Pancreas (tissue), 10 donors: ENCODE measurements at places on chromosomes 6 and 20.

GRCh38 chr6:142846459-142846831, 98.5 kb downstream of the HIVEP2 start:
- peak overlapping the region; percentile 9 for H3K4me3 ChIP-seq
- no peak for DNase-seq
- H3K4me1 ChIP-seq = peaks cover 16% of the 10 kb centered on the region
- H3K27me3 ChIP-seq = no peaks in the 10 kb centered on the region

GRCh38 chr6:76814496-76815458, 648.5 kb downstream of the HTR1B start:
- no peaks in the 10 kb centered on the region for H3K4me1 ChIP-seq
- no peaks in the 10 kb centered on the region for H3K27me3 ChIP-seq
- DNase-seq = no peak

DNA sequence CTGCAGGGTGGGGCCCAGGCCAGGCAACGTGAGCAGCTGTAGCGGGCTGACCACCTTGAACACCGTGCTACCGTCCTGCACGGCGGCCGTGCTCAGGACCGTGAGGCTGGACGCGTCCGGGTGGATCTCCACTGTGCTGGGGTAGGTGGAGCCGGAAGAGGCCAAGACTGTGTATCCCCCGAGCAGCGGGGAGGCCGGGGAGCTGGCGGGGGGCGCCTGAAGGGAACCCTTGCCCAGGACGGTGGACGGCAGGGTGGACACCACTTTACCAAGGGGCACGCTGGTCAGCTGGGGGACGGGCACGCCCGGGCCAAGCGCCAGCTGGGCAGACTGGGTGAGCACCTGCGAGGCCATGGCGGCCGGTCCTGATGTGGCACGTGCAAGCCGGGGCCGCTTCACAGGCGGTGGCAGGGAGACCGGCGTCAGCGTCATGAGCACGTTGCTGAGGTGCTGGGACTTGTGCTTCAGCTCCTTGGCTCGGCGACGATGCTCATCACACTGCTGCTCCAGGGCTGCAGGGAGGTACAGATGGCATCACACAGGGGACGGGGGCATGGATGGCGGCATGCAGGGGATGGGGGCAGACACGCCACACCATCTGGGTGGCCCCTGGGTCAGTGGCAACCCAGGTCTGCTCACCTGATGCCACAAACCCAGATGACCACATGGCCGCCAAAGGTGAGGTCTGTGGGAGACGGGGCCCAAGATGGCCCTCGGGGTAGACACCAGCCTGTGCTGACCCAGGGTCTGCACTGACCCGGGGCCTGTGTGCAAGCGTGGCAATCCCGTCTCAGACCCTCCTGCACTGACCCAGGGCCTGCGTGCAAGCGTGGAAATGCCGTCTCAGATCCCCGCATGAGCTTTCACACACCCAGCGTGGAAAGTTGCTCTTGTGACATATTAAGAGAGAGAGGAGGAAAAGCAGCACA, 16.4 kb upstream of the HELZ2 start:
- peaks cover 3% of the 10 kb centered on the region for H3K36me3 ChIP-seq
- no peaks in the 10 kb centered on the region for H3K4me1 ChIP-seq
- no peak overlapping the region for H3K27ac ChIP-seq
- H3K27me3 ChIP-seq = no peaks in the 10 kb centered on the region

DNA sequence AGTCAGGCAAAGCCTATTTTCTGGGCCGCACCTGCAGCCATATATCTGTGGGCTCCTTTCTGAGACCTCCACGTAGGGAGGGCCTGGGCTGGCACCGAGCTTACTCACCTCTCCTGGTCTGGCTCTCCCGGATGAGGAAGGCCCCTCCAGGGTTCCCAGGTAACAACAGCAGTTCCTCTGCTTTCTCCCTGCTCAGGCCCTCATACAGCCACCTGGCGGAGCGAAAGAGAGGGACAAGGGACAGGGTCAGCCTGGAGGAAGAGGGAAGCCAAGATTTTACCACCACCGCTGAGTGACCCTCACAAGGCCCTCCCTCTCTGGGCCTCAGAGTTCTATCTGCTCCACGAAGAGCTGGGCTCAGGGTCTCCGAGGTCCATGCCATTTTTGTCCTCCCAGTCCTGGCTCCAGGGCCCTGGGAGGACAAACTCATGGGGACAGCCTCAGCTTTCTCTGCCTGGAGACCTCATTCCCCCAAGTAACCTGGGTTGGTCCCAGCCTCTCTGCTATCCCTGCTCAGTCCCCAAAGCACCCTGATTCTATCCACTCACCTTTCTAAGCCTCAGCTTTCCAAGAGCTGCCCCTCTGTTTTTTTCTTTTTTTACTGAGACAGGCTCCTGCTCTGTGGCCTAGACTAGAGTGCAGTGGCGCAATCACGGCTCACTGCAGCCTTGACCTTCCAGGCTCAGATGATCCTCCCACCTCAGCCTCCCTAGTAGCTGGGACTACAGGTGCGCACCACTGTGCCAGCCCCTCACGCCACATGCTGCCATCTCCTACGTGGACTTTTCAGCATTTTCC, 13.3 kb downstream of the SLA2 start:
- H3K36me3 ChIP-seq = no peaks in the 10 kb centered on the region
- no peaks in the 10 kb centered on the region for H3K4me1 ChIP-seq
- no peak overlapping the region for H3K27ac ChIP-seq
- H3K4me3 ChIP-seq = no peak overlapping the region

DNA sequence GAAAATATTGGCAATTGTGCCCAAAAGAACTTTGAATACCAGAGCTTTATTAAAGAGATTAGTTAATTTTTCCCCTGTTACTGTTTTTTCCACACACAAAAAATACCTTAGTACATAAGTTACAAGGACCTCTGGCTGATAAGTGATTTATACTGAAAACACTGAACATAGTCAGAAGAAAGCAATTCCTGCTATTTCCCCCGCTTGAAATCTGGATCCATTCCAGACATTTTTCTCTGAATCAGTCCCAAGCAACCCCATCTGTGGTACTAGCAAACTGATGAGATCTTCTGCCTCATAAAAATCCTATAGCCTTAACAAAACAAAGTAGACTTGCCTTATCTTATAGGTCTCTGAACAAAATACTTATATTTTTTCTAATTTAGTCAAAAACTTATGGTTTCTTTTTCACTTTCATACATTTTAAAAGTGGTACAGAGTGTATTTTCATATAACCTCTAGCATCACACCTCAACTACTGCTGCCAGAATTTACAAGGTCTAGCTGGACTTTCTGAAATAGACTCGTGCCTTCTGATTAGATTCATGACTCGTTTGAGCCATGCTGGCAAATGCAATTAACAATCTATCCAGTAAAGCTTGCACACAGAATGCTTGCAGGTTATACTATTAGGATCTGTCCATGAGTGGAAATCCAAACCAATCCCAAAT, 111.9 kb downstream of the TBX18 start:
- H3K4me1 ChIP-seq = no peaks in the 10 kb centered on the region
- no peak for DNase-seq

- H3K27ac ChIP-seq = no peak overlapping the region
- H3K36me3 ChIP-seq = no peaks in the 10 kb centered on the region
- no peaks in the 10 kb centered on the region for H3K27me3 ChIP-seq
- H3K4me3 ChIP-seq = no peak overlapping the region
- H3K4me1 ChIP-seq = no peaks in the 10 kb centered on the region
Measured at GRCh38 chr6:18209539-18210197, 54.4 kb downstream of the KDM1B start.

DNA sequence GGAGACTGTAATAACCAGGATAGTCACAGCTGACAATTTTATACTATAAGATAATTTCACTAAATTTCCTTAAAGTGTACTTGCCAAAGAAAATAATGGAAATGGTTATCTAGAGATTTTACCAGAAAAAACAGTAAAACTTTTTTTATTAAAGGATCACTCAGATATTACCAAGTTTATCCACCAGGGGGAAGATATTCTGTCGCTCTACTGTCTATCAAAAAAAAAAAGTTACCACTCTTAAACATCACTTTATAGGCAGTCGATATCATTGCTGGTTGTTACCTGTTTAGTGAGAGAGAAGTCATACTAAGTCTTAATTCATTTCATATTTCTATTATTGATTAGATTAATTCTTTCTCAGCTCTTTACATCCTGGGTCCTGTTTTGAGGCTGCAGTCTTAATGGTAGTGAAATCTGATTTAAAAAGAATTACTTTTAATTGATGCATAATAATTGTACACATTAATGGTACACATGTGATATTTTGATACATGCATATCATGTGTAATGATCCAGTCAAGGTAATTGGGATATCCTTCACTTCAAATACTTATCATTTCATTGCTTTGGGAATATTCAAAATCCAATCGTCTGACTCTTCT, 18.9 kb downstream of the L3MBTL3 start:
- no peak overlapping the region for H3K27ac ChIP-seq
- no peaks in the 10 kb centered on the region for H3K27me3 ChIP-seq
- no peaks in the 10 kb centered on the region for H3K36me3 ChIP-seq

DNA sequence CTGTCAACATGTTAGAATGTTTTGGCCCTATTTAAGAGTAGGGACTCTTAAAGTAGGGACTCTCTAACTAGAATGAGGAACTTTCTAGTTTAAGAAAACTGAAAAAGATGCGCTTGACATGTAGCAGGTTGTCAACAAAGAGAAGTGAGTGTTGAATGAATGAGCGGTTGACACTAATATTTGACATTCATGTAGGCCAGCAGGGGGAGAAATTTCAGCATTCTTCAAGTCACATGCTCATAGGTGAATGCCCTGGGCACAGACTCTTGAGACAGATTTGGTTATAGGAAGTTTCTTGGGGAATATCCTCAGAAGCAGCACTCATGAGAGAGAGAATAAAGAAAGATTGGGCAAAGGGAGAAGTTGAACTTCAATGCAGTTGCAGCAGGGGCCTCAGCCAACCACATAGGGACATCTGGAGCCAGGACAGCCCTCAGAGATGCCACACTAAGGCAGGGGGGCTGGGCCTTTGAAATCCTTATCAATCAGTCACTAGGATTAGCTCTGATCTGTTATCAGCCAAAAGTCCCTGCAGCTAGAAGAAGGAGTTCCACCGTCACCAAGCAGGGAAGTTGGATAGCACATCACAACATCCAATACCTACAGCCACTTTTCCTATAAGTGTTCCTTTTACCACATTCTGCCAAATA, 145.1 kb upstream of the FKBP1C start:
- H3K27ac ChIP-seq = no peak overlapping the region
- H3K36me3 ChIP-seq = no peaks in the 10 kb centered on the region
- no peaks in the 10 kb centered on the region for H3K27me3 ChIP-seq
- no peak overlapping the region for H3K4me3 ChIP-seq

DNA sequence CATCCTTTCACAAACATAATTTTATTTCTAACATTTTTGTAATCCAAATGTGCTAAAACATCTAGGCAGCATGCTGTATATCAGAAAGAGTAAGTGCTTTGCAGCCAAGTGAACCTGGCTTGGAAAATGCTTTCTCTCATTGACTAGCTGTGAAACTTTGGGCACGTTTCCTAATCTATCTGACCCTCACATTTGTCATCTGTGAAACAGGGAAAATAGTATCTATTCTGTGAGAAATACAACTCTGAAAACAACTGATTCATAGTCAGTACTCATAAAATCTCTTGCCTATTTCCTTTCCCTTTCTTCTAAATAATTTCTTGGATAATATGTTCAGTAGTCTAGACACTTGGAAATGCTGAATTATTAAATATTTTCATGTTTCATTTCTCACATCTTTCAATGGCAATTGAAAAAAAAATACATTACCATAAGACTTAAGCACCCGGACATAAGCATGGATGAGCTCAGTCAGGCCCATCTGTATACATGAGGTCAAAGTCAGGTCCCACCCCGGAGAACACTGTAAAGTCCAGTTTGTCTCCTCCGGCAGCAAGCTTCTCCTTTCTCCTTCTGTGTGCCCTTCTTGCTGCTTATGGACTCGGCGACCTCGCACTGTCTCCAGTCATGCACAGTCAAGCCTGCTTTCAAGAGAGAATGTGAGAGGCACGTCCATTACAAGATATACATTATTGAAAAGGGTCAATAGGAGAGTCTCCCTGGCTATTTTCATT, 455.0 kb upstream of the SOX4 start:
- no peaks in the 10 kb centered on the region for H3K4me1 ChIP-seq
- no peaks in the 10 kb centered on the region for H3K27me3 ChIP-seq
- DNase-seq = no peak
- no peaks in the 10 kb centered on the region for H3K36me3 ChIP-seq
- H3K4me3 ChIP-seq = no peak overlapping the region

DNA sequence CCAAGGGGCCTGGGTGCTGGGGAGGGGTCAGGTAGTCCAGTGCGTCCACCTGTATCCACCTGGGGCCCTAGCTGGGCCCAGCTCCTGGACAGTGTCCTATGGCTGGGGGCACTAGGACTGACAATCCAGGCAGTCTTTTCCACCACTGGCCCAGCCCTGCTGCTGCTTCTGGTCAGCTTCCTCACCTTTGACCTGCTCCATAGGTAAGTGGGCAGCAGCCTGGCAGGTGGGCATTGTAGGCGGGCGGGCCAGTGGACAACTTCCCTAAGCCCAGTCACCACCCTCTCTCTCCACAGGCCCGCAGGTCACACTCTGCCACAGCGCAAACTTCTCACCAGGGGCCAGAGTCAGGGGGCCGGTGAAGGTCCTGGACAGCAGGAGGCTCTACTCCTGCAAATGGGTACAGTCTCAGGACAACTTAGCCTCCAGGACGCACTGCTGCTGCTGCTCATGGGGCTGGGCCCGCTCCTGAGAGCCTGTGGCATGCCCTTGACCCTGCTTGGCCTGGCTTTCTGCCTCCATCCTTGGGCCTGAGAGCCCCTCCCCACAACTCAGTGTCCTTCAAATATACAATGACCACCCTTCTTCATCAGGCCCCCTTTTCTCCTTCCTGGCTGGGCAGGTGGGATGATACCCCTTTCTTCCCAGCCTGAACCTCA, 584 bp downstream of the C20orf141 start:
- H3K27ac ChIP-seq = no peak overlapping the region
- H3K4me3 ChIP-seq = no peak overlapping the region
- DNase-seq = no peak
- no peaks in the 10 kb centered on the region for H3K36me3 ChIP-seq

DNA sequence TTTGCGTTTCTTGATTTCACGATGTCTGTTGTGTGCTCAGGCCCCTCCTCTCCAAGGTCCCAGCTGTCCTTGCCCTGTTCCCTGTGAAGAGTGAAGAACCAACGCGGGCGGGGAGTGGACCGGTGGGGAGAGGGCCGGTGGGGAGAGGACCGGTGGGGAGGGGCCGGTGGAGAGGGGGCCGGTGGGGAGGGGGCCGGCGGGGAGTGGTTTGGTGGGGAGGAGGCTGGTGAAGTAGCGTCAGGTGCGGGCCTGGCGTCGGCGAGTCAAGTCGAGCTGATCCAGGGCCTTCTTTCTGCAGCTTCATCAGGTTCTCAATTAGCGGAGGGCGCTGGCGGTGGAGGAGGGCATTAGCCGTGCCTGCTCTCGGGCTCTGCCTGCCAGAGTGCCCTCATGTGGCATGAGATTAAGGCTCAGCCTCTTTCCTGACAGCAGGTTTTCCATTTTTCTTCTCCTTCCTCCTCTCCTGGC, 21.2 kb upstream of the BHLHE23 start:
- H3K36me3 ChIP-seq = no peaks in the 10 kb centered on the region
- peak; percentile 55 for DNase-seq
- no peak overlapping the region for H3K4me3 ChIP-seq

GRCh38 chr6:141026504-141026903, 1106.2 kb upstream of the GJE1 start:
- H3K4me1 ChIP-seq = no peaks in the 10 kb centered on the region
- H3K36me3 ChIP-seq = no peaks in the 10 kb centered on the region
- H3K4me3 ChIP-seq = no peak overlapping the region
- DNase-seq = peak; percentile 39
- H3K27me3 ChIP-seq = no peaks in the 10 kb centered on the region
- H3K27ac ChIP-seq = no peak overlapping the region

- no peaks in the 10 kb centered on the region for H3K4me1 ChIP-seq
- no peak overlapping the region for H3K4me3 ChIP-seq
- H3K27me3 ChIP-seq = no peaks in the 10 kb centered on the region
Measured at GRCh38 chr6:168376811-168377483, 57.4 kb upstream of the DACT2 start.

- H3K36me3 ChIP-seq = no peaks in the 10 kb centered on the region
- H3K4me1 ChIP-seq = no peaks in the 10 kb centered on the region
- H3K27me3 ChIP-seq = no peaks in the 10 kb centered on the region
- DNase-seq = no peak
- H3K4me3 ChIP-seq = no peak overlapping the region
Measured at GRCh38 chr20:62506087-62506486, 30.3 kb upstream of the GATA5 start.
